OCI-LY7 (cell line): ENCODE measurements at places on chromosomes 2 and 18.

DNA sequence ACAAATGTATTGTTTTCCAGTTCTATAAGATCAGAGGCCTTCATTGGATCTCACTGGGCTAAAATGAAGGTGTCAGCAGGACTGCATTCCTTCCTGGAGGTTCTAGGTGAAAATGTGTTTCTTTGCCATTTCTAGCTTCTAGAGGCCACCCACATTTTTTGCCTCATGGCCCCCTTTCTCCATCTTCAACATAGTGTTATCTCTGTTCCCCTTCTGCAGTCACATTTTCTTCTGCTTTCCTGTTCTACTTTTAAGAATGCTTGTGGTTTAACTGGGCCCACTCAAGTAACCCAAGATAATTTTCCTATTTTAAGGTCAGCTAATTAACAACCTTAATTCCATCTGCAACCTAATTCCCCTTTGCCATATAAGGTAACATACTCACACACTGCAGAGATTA lies 36.1 kb downstream of the METTL21A start:
- no peak for DNase-seq

DNA sequence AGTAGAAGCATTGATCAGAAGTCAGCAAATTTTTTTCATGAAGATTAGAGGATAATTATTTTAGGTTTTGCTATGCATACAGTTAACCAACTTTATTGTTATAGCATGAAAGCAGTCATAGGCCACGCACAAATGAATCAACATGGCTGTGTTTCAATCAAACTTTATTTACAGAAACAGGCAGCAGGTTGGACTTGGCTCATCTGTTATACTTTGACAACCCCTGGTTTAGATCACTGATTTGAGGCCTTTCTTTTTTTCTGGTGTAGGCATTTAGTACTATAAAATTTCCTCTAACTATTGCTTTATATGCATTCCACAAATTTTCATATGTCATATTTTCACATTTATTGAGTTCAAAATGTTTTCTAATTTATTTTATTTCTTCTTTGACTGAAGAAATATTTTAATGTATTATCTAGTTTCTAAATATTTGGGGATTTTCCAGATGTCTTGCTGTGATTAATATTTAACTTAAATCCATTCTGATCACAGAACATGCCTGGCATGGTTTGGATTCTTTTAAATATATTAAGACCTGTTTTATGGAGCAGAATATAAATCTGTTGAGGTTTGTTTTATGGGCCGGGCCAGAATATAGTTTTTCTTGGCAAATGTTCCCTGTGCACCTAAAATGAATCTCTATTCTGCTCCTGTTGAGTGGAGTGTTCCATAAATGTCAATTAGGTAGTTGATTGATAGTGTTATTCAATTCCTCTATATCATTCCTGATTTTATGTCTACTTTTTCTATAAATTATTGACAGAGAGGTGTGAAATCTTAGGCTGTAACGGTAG lies 116.3 kb upstream of the KLHL29 start:
- DNase-seq: no peak

DNA sequence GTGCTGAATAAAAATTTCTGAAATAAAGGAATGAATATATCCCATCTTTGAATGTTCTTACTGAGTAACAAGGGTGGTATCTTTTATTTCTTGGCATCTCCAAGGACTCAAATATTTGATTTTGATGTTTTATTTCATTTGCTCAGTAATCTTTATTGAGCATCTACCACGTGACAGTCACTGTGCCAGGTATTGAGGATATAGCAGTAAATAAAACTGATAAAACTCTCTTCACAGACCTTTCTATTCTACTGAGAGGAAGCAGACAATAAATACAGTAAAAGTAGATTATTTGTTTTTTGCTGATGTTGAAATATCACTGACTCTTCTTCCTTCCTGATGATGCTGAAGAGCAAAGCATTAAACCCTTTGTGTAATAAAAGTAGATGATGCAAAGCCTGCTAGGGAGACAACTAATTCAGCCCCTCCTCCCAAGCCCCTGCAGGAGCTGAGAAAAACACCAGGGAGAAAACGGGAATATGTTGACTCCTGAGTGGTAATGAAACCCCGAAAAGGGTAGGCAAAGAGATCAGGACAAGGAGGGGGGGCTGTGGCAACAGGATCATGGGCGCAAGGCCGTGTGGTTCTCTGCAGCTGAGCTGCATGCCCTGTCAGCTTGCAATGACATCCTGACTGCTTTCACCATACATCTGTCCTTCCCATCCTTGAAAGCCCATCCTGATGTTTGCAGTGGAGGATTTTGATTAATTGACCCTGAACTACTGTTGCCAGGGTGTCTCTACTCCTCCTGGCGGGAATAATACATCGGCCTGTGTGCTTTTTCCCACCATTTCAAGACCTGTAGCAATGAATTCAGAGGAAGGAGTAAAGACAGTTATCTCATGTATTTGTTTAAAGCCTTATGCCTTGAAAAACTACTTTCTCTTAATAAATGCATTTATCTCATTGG lies 117.4 kb downstream of the EML6 start:
- no peak for DNase-seq

DNA sequence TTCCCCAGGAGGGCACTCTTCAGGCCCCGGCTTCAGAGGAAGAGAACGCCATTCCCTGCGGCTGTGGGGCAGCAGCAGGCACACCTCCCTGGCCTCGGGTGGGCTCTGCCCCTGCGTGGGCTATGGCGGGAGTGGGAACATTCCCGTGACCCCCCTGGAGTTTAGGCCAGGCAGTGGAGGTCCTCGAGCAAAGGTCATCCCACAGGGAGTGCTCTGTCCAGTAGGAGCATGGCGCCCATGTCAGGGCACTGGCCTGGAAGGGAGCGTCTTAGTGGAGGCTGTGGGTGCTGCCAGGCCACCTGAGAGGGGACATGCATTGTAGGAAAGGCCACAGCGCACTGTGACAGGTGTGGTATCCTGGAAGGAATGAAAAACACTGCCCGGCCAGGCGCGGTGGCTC lies 9.2 kb upstream of the NFATC1 start:
- no peak for DNase-seq

- peak; percentile 32 for DNase-seq
Observed at GRCh38 chr2:195532628-195533271, 124.3 kb upstream of the SLC39A10 start.
